Right cardiac atrium (tissue), 5 donors: ENCODE measurements at places on chromosomes 13 and 19.

- DNase-seq = peak; percentile 38
Observed at GRCh38 chr19:16446108-16446723, 25.6 kb downstream of the EPS15L1 start.

- DNase-seq = no peak
Observed at GRCh38 chr13:97695684-97696083, 257.8 kb upstream of the IPO5 start.

DNA sequence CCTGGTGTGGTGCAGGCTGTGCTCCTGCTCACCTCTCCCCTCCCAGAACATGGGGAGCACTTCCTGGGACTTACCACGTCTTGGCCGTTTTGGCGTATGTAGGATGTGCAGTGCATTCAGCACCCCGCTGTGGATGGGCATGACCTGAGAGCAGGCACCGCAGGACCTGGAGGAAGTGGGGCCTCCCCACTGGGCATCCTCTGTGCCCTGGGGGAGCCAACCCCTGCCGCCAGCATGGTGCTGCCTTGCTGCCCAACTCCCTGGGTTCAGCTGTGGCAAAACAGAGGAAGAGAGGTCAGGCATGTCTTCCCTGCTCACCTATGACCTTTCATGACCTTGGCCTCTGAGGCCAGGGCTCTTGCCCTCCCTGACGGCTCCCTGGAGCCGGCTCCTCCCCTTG, 103.5 kb downstream of the RAB20 start:
- no peak for DNase-seq

DNA sequence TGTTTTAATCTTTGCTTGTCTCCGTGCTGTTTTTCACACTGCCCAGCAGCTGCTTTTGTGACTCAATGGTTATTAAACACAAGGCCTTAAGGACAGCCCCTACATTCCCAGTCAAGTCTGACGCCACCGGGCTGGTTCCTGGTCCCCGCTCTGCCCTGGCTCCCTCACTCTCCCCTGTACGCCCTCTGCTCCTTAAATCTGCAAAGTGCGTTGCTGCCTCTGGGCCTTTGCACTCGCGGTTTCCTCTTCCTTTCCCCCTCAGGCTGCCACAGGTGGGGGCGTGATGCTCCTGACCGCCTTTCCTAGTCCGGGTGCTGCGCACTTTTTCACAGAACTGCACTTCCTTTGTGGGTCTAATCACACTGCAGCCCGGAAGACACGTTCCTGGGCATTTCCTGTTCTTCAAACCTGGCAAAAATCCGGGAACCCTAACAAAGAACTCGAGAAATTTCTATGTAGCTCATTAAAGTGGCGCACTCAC, 25.6 kb downstream of the NOSIP start:
- peak; percentile 78 for DNase-seq

GRCh38 chr13:110361365-110361911, 54.4 kb downstream of the COL4A2 start:
- peak; percentile 88 for DNase-seq

- peak; percentile 49 for DNase-seq
Observed at GRCh38 chr19:14113762-14114414, 3.7 kb downstream of the PRKACA start.

DNA sequence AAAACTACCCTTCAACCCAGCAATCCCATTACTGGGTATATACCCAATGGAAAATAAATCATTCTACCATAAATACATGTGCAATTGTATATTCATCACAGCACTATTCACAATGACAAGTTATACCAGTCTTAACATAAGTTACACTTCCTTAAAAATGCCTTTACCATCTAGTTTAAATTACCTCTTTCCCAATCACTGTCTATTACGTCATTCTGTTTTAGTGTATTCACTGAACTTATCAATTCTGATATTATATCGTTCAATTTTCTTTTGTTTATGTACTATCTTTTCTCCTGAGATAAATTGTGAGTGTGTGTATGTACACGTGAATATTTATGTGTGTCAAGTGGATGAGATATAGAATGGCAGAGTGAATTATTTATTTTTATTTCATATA, 1416.8 kb downstream of the OLFM4 start:
- no peak for DNase-seq
